ENCODE measurements at places on chromosomes 6 and 20.
A peak's percentile ranks its signal among the peaks of the same experiment; 100 is the strongest.

DNA sequence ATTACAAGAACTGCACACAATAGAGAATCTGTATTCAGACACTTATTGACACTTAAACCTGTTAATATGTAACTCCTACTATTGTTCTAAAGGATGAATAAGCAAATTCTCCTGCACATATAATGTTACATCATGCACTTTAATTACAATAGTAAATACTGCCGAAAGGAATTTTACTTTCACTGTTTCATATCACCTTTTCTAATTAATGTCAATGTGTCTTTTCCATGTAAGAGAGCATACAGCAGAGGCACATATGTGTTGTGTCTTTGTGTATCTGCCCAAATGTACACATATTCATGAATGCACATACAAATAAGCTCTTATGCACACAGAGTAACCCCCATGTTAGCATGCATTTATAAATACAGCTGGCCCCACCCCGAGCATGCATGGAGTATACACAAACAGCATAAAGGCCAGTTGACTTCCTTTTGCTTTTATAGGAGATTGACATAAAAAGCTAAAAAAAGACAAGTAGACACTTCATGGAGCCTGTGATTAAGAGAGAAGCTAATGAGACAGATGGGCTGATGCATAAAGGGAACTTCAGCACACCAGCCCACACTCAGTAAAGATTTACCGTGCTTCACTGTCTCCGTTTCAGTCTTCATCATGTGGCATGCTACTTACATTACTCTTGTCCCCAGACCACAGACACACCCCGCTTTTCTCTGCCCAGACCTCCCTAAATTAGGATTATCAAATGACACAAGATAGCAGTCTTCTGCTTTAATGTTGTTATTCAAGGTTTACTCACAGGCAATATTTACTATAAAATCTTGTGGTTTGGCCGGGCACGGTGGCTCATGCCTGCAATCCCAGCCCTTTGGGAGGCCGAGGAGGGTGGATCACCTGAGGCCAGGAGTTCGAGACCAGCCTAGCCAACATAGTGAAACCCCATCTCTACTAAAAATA is 184.6 kb downstream of the ATXN1 start:
- DNase-seq = no peak

DNA sequence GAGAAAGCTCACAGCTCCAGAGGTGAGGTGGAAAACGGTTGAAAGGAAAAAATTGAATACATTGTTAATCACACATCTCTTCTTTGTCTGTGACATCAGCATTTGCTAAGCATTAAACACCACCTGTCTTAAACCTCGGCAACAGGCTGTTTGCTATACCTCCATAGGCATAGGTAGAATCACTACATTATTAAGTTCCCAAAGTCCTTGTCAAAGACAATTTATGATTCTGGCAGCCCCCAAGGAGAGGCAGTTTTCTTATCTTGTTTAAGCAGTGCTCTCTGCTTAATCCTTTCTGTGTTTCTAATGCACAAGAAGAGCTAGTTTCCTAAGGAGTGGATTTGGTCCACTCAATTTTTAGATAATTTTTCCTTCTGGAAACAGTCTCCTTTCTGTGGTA is 249.7 kb downstream of the NKAIN2 start:
- no peak for DNase-seq

- no peak for DNase-seq
Observed at GRCh38 chr20:4666001-4666479, 55.7 kb upstream of the PRND start.

DNA sequence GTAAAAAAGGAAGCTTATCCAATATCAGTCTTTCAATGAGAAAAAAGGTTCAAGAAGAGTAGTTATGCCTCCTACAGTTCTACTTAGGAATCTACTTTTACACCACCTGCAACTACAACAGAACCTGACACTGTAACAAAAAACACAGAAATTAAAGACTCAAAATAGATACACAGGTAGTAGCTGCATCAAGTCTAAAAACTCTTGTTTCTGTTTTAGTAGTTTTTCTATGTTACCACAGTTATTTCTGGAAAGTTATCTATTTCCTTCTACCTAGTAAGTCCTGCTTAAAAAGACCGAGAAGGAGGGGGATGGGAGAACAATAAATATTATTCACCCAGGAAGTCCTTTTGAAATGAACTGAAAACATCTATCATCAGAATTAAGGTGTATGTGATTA is 52.5 kb downstream of the ATG5 start:
- no peak for DNase-seq

- no peak for DNase-seq
Observed at GRCh38 chr6:134117409-134117808, 65.0 kb upstream of the SLC2A12 start.

DNA sequence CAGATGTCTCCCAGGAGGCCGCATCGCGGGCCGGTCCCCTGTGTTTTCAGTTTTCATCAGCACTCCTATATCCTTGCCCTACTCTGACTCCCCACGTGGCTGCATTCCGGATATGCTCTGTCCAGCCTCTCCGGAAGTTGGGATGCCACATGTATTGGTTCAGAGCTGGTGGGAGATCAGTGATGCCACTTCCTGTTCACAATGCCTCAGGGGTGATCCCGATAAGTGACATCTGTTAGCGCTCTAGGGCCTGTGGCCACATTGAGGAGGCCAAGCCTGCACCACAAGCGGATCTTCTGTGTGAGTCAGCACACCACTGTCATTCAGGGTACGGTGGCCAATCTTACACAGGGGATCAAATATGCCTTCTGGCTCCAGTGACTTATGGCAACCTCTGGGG is 57.8 kb downstream of the PPP1R3G start:
- no peak for DNase-seq

DNA sequence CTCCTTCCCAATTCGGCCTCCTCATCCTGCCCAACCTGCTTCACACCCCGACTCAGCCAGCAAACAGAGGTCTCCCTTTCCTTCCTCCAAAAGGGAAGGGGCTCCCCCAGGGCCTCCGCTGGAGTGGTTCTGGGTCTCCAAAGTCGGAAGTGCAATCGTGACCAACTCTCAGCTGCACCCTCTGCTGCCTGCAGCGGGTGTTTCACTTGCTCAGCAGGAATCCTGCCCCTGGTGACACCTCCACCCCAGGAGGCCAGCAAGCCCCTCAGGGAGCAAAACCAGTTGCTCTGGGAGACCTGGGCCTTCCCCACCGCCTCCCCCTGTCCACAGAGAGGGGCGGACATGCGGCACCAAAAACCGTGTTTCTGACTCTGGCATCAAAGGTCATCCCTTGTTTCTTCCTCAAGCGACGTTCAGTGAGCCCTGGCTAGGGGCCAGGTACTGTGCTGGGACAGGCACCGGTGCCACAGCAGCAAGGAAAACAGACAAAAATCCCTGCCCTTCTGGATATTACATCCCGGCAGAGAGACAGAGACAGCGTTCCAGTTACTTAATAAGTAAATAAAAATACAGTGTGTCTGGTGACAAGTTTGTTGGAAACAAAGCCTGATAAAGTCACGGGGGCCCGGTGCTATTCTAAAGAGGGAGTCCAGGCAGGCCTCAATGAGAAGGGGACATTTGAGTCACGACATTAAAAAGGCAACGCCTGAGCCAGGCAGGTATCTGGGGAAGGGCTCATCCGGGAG is 219.0 kb downstream of the BMP7 start:
- DNase-seq = no peak

- no peak for DNase-seq
Observed at GRCh38 chr6:168320634-168321033, 1.1 kb upstream of the DACT2 start.

DNA sequence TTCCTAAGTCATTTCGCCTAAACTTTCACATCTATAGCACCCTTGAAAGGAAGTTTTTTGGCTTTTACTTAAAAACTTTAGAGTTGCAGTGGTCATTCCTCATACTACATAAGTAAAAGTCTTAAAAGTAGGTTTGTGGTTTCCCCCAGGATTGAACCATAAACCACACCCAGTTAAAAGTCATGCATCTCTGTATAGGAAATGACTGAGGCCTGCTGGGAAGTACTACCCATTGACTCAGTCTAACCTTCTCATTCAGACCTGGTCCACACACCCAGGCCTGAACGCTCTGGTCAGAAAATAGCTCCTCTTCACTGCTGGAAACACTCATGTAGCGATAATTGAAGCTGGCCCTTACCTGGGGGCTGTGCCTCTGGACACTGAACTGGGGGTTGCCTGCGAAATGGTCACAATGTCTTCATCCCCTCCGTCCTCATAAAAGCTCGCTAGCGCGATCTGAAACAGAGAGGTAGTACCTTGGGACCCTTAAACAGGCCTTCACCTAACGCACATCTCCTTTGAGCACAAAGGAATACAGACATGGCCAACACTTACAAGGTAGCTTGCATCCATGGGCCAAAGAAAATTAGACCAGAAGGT is 2.6 kb downstream of the NSFL1C start:
- no peak for DNase-seq

DNA sequence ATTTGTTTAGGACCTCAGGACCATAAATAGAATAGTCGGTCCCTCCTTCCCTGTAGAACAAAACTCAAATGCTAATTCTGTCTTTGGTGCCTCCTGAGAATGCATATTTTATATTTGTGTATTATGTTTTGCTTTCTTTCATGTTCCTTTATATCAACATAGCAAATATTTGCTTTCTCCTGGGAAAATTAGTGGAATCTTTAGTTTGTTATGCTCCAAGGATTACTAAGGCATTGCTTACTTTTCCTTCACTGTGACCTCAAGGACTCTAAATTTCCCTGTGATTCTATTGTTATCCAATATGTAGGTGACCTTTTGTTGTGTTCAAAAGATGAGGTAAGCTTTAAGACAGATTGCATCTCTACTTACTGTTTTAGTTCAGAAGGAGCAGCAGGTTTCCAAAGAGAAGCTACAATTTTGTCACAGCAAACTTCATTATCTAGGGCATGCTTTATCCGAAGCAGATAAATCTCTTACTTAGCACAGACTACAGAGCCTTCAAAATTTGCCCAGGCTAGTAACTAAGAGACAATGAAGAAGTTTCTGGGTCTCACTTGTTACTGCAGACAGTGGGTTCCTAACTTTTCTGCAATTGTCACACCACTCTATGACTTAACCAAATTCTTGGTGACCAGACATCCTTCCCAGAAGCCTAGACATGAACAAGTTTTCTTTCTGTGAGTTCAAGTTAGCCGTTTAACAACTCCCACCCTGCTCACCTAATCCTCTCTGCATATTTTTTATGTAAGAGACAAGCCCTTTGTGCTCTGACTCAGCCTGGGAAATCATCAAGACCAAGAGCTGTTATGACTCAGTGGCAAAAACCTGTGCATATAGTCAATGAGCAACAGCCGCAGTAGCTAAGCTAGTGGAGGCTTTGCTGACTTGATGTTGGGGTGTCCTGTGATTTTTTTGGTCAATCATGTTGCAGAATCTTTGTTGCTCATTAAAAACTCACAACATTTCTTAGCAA is 378.8 kb downstream of the QKI start:
- no peak for DNase-seq

- DNase-seq = peak; percentile 94
Observed at GRCh38 chr6:53348371-53349208, at the start of gene ELOVL5. Gene ELOVL5 (minus strand): TSS chr6:53348950. CDS start chr6:53295699, 53,251 bp downstream.

DNA sequence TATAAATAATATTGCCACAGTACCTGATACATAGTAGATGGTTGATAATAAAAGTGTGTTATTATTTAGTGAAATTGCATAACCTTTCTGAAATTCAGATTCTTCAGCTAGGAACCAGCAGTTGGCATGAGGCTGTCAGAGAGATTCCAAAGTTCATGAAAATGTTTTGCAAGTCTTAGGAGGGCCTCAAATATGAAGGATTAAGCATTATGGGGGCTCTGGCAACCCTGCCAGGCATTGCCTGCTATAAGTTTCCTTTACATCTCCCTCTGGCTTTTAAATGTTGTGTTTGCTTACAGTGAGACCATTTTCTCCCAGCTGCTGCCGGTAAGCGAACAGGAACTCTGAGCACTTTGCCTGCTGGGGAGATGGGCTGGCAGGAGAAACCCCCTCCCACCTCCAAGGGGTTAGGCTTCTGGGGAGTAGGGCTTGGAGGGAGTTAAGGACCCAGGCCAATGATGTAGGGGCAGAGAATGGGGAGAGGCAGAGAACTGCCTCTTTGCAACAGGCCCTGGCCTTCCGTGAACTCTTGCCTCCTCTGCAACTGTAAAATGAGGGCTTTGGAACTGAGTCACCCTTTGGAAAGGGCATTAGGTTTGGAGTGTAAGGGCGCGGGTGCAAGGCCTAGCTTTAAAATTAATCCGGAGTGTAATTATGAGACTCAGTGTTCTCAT is 33.2 kb upstream of the KIF3B start:
- no peak for DNase-seq

- peak; percentile 81 for DNase-seq
Observed at GRCh38 chr6:113595911-113596376, 261.2 kb upstream of the MARCKS start.

- no peak for DNase-seq
Observed at GRCh38 chr20:59985164-59985563, 26.9 kb downstream of the CDH26 start.

- DNase-seq = no peak
Observed at GRCh38 chr6:135750081-135750480, 101.4 kb upstream of the PDE7B start.

- DNase-seq = no peak
Observed at GRCh38 chr6:38032797-38033196, 213.3 kb downstream of the ZFAND3 start.

DNA sequence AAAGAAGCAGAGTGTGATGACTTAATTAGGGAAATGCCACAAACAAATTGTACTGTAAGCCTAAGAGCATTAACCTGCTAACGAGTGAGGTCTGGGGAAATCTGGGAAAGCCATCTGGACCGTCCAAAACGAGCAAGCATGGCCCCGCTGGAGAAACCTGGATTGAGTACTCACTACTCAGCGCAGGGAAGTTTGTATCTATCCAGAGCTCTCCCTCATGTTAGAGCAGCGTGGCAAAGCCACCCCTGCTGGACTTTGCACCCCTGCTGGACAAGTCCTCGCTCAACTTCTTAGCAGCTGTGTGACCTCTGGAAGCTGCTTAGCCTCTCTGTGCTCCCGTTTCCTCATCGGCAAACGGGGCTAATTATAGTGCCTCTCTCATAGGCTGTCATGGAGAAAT is 37.3 kb downstream of the PSMG4 start:
- no peak for DNase-seq

DNA sequence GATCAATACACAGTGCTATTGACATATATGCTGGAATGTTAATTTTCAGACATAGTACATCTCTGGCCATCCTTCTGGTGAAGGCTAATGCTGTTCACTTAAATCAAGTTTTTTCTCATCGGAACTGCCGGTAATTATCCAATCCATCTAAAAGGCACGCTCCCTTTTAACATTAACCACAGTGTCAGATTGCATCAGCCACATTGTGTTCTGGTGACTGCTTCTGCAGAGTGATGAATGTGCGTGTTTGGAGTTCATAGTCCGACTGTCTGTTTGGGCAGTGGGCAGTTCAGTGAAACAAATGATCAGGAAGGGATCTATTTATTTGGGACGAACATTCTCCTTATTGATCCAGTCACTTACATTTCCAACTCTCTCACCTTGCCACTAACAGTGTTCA is 49.5 kb downstream of the SOBP start:
- DNase-seq = no peak
